ENCODE measurements at places on chromosomes 1 and 21.

GRCh38 chr21:34846601-34847112 is 177.9 kb downstream of the CLIC6 start:
- no peak for DNase-seq

DNA sequence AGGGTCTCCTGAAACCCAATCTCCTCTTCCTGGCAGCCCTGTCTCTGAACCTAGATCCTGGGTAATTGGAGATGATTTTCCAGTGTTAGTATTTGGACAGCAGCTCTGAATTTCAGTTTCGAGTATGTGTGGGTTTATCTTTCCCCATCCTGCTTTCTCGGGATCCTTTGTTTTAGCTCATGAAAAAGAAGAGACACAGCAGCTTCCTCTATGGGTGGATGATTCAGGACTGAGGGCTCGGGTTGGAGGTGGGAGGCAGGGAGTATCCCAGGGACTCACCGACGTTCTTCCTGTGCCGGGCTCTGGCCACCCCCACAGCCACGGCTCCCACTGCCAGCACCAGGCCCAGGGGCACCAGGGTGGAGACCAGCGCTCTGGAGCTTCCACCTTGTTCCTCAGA is 10.4 kb upstream of the FCMR start:
- DNase-seq, result no peak

GRCh38 chr1:26408604-26409003 is 2.0 kb upstream of the LIN28A start:
- peak; percentile 79 for DNase-seq

- DNase-seq, result no peak
Measured at GRCh38 chr1:19425646-19426239, 59.6 kb downstream of the CAPZB start.

GRCh38 chr1:39326836-39327235 is 122.3 kb downstream of the MACF1 start:
- no peak for DNase-seq

DNA sequence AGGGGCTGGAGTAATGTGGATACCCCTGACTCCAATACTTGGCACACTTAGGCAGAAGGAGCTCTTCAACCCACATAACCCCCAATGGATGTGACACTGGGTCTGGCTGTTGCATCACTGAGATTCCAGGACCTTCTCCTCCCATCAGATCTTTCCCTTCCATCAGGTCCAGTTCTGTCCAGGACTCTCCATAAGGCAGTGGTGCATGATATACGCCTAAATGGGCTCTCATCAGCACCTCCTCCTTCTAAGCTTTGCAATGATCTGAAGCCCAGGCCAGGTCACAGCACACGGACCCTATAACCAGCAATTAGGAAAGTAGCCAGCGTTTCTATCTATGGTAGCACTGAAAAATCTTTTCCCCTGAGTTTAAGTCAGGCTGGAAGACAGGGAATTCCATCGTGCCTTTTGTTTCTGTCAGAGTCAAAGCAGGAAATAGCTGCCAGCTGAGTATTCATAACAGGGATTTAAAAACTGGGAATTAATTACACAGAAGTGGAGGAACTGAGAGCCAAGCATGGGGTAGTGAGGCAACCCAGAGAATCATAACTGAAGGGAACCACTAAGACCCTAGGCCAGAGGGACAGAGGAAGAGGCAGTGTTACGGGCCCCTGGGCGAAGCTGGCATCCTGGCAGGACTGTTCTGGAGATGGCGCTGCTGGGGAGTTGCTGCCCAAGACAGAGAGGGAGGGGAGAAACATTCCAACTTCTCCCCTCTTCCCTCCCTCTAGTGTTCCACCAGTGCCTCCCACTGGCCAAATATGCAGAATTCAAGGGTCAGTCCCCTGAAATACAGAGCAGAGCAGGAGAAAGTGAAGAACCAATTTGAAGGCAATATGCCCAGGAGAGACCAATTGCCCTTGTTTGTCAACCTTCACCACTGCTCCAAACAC is 37.5 kb upstream of the HOOK1 start:
- DNase-seq, result no peak

- DNase-seq, result peak; percentile 78
Measured at GRCh38 chr1:204363335-204364114, 3.8 kb upstream of the PLEKHA6 start.

- no peak for DNase-seq
Measured at GRCh38 chr1:183807549-183808168, 2.7 kb downstream of the RGL1 start.

- DNase-seq, result peak; percentile 23
Measured at GRCh38 chr1:55375617-55376258, 160.6 kb upstream of the USP24 start.

DNA sequence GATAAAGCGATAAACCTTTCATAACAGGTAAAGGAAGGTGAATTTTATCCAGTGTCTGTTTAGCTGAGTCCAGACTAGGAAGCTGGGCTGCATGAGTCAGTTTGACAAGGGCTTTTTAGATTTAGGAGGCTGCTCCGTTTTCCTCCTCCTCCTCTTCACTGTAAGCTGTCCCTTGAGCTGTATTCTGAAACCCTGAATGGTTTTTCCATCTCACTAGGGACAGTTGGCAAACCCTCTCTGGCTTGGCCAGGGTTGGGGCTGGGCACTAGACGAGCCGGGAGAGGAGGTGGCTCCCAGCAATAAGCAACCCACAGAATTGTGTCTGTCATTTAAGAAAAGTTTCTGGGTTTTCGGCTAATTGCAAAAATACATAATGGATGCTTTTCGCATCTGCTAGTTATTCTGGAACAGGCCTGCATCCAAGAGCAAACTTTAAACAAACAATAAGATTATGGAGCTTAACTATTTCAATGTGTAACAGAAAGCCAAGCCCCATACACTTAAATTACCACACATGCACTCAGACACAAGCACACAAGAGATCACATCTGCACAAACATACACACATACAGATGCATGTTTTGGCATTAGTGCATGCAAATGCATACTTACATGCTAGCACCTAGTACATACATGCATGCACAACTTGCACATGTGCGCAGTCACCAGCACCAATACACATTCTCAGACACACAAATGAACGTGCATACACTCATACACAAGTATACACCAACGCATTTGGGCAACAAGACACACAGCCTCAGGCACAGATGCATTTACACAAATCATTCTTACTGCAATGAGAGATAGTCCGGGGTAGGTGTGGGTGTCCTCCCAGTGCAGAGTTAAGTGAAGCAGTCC is 27.8 kb upstream of the FOXE3 start:
- DNase-seq, result no peak

- no peak for DNase-seq
Measured at GRCh38 chr1:25979210-25979609, 18.7 kb downstream of the PAFAH2 start.

DNA sequence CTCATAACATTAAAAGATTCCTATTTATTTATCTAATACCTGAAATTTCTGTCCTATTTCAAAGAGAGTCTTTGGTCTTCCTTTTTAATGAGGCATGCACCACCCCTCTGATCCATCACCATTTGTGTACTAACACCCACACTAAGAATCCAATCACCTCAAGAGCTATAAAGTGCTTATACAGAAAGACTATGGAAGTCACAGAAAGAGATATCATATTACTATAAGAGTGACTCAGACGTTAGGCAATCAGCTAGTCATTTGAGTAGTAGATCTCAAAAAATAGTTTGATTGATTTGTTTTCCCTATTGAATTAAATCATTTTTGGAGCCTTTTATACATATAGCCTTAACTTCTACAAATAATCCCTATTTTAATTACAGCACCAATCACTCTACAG is 46.1 kb downstream of the NME7 start:
- no peak for DNase-seq

DNA sequence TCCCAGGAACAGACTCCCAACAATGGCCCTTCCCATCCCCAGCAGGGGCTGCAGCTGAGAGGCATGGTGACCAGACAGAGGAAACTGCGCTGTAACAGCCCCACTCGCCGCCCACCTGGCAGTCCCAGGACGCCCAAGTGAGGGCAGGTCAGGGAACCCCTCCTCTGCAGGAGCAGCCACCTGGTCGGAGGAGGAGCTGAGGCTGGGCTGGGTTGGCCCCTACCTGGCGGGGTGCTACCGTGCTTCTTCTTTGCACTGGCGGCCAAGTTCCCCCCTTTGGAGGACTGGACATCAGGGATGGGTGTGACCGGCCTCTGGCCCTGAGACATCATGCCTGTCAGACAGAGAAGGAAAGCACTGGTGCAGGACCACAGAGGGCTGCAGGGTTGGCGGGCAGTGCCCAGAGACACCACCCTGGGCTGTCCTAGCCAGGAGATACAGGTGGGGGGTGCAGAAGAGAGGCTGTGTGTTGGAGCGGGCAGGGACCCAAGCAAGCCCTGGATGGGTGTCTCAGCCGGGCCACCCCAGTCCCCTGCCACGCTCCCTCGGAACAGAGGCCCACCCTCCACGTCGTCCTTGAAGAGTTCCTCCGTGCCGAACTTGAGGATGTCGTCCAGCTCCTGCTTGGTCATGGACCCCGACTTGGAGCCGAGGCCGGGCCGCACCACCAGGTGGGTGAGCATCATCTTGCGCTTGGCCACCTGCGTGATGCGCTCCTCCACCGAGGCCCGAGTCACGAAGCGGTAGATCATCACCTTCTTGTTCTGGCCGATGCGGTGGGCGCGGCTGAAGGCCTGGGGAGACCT is 51.6 kb downstream of the CHD5 start:
- DNase-seq, result no peak

DNA sequence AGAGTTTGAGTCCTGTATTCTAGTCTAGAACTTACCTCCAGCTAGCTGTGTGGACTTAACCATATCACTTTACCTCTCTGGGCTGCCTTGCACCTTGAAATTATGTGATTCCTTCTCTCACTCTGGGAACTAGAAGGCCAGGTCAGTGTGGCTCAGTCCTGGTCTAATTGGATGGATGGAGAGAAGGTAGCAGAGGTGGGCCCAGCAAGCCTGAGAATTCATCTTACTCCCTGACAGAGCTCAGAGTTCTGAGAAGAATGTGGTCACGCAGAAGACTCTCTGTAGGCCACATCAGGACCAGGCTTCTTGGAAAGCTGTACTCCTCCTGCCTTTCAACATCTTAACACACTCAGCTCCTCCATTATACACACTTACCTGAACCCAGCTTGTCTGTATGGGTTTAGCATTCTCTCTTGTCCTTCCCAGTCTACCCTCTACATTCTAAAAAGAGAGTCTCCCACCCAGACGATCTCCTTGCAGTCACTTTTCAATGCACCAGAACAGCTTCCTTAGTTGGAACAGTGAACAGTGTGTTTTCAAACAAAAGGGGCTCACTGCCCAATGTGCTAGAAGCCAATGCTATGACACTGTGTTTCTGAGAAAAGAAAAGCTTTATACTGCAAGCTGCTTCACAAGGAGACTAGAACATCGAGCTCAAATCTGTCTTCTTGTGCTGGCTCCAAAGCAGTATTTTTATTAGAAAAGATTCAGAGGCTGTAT is 60.5 kb downstream of the CAPN9 start:
- no peak for DNase-seq

DNA sequence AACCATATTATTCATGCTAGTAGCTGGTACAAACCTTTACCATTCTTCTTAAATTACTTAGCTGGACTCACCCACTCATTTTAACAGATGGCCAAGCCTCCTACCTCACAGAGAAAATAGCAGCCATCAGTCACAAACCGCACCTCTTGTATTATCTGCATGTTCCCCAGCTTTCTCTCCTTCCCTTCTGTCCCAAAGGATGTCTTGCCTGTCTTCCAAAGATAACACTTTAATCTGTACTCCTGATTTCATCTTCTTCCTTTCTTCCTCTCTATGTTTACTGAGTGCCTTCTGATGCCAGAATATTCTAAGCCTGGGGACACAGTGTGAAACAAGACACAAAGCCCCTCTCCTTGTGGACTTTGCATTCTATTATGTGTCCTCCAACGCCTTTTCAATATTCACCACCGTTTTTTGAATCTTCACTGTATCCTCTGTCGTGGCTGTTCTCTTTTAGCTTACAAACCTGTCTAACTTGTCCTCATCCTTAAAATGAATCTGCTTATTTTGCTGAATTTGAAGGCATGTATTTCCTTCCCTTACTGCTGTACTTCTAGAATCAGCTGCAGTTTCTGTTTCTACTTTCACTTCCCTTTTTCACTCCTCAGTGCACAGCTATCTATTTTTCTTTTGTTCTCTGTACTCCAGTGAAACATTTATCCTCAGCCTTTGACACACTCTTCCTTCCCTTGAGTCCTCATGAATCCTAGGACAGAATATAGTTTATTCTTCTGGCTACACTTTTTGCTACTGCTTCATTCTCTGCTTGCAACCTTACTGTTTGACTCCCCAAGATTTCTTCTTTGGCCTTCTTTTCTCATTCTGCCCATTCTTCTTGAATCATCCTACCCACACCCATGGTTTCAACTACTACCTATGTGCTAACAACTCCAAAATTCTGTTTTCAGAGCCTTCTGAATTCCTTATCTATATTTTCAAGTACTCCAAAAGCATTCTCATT is 216.9 kb upstream of the SAMSN1 start:
- DNase-seq, result peak; percentile 17

DNA sequence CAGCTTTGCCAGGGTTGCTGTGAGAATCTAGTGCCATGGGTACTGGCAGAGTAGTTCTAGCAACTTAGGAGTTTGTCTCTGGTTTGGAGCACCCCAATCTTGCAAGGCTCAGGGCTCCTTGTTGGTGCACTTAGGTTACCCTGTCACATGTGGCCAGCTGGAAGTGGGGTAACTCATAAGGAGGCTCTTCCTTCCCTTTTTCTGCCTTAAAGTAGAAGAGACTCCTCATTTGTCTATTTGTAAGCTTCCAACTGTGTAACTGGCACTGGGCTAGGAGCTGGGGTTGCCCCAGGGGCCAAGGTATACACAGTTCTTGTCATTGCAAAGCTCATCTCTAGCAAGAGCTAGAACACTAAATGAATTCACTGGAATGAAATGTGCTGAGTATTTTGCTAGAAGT is 10.6 kb downstream of the MROH7 start:
- DNase-seq, result no peak

DNA sequence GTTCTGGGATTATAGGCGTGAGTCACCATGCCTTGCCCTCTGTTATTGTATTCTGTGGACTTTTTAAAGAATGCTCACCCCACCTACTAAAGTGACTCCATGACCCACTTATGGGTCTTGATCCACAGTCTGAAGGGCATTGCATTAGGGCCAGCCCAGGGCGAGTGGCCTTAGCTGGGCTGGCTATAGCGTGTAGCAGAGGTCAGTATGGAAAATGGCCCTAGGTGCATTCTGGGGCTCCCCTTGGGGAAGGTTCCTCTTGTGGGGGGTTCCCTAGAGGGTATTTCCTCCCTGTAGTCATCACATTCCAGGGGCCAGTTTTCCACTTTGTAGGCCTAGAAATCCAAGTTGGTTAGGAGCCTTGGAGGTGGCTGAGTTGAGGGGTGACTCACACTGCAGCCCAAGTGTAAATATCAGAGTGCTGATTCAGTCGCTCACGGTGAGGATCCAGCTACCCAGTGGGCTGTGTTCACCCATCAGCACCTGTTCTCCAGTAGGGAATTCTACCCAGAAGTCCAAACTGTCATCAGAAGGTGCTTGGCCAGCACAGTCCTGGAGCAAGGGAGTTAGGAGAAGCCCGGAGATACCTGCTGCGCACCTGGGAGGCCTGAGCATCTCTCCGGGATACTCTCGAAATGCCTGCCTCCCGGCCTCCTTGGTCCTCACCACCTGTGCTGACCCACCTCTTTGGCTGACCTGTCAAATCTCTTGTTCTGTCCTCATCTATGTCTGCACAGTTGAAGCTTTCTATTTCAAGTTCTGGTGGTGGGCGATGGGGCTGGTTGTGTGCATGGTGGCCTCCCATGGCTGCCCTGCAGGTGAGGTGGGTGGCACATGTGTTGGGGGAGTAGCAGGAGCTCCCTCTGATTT is 52.2 kb downstream of the NENF start:
- DNase-seq, result no peak

Measured in CD4-positive, alpha-beta T cell treated with Interleukin-4 for 4 hours (primary cell).